ENCODE measurements at places on chromosomes 5 and 9. TPM values are rescaled to one million over a fixed set of nuclear protein-coding genes. Genes with fewer than 3 reads are reported as not detected.

DNA sequence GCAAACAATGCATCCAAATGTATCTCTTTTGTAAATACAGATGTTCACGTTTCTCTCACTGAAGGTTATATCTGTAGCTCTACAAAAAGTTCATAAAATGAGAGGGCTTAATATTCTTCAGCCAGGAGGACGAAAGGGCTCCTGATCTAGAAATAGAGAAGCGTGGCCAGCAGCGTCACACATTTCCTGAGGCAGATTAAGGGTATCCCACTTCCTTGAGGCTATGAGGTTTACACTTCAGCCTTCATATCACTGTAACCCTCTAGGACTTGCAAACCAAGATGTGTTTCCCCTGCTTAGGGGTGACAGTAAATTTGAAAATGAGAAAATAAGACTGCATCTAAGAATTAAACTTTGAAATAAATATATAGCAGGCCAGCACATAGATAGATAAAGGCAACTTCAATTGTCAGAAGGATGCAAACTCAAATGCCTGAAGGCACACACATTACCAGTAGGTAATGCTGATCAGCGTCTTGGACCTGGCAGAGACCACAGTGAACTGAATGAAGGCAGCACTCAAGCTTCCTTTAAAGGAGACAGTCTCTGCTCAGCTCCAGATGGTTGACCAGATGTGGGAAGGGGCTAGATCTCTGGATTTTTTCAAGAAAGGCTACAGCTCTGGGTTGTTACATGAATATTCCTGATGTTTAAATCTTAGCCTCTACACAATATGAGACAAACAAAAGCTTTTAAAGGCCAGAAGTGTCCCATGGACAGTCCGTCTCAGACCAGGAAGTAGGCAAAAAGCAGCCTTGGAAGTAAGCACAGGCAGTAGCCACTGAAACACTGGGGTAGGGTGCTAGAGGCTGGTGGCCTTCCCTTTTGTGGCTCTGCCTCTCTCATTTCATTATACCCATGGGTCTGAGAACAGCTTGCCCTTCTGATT is 197.7 kb downstream of the MCTP1 start:
- no peak overlapping the region for H3K4me3 ChIP-seq
- DNase-seq, result no peak
- no peaks in the 10 kb centered on the region for H3K36me3 ChIP-seq
- no peaks in the 10 kb centered on the region for H3K27me3 ChIP-seq

DNA sequence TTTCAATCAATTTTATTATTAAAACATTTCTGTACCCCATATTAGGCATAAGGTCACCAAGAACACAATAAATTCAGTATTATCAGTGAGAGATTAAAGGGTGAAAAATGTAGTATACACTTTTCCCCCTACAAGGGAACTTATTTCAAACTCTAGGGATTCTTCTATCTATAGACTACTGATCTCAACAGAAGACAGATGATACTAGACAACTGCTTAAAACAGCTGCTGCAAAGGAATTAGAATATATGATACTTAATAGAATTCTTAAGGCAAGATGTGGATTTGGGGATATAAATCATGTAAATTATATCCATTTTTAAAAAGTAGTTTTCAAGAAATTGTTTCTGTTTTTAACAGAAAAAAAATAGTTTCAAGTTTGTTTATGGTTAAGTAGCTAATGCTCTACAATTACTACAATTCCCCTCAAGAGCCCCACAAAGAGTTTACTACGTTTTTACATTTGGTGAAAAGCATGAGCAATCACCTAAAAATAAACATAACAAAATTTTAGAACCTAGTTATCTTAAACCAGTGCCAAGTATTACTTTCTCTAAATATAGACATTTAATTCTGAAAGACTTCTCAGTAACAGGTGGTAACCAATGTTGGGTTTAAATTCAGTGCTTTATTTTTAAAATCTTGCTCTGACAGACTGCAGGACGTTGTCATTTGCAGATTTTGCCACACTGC is 6.0 kb downstream of the KIF24 start:
- peaks cover 9% of the 10 kb centered on the region for H3K4me1 ChIP-seq
- H3K4me3 ChIP-seq, result no peak overlapping the region
- H3K27me3 ChIP-seq, result no peaks in the 10 kb centered on the region
- no peak overlapping the region for H3K27ac ChIP-seq
- no peaks in the 10 kb centered on the region for H3K36me3 ChIP-seq
- peak; percentile 6 for DNase-seq

DNA sequence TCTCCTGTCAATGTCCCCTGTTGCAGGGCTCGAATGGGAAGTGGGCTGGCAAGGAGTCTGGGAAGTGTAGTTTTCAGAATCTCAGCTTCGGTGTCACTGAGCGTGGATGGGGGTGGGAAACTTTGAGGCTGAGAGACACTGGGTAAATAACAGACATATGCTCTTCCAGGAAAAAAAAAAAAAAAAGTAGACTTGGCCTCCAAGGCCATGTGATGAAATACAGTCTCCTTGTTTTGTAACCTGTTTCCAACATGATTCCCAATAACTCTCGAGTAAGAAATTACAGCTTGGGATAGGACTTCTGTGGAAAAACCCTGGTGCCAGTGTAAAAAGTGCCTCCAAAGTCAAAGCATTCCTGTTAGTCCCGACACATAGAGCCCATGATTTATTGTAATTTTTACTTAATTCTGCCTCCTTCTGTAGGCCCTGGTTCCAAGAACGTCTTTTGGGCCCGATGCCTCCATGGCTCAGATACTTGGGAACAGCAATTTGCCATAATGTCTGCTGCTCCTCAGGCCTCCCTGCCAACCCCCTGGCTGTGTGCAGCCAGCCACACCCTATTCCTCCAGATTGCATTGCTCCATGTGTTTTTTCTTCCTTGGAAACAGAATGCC is 119.5 kb upstream of the TNC start:
- no peak overlapping the region for H3K27ac ChIP-seq
- H3K27me3 ChIP-seq, result no peaks in the 10 kb centered on the region
- DNase-seq, result no peak
- H3K36me3 ChIP-seq, result no peaks in the 10 kb centered on the region
- H3K4me1 ChIP-seq, result peaks cover 10% of the 10 kb centered on the region

- no peak overlapping the region for H3K27ac ChIP-seq
- DNase-seq, result no peak
- no peaks in the 10 kb centered on the region for H3K27me3 ChIP-seq
- no peaks in the 10 kb centered on the region for H3K36me3 ChIP-seq
- peaks cover 2% of the 10 kb centered on the region for H3K4me1 ChIP-seq
Observed at GRCh38 chr9:93461414-93461743, 8.0 kb upstream of the FAM120AOS start.

KIF20A gene
- 23.8 TPM for total RNA-seq

- H3K4me1 ChIP-seq, result no peaks in the 10 kb centered on the region
- DNase-seq, result no peak
- H3K4me3 ChIP-seq, result no peak overlapping the region
Observed at GRCh38 chr9:30995956-30996738, 1388.3 kb upstream of the ACO1 start.

- H3K4me3 ChIP-seq, result no peak overlapping the region
- DNase-seq, result peak; percentile 84
- no peak overlapping the region for H3K27ac ChIP-seq
- no peaks in the 10 kb centered on the region for H3K4me1 ChIP-seq
- H3K27me3 ChIP-seq, result no peaks in the 10 kb centered on the region
Observed at GRCh38 chr5:78824831-78825281, 160.3 kb downstream of the ARSB start.

DNA sequence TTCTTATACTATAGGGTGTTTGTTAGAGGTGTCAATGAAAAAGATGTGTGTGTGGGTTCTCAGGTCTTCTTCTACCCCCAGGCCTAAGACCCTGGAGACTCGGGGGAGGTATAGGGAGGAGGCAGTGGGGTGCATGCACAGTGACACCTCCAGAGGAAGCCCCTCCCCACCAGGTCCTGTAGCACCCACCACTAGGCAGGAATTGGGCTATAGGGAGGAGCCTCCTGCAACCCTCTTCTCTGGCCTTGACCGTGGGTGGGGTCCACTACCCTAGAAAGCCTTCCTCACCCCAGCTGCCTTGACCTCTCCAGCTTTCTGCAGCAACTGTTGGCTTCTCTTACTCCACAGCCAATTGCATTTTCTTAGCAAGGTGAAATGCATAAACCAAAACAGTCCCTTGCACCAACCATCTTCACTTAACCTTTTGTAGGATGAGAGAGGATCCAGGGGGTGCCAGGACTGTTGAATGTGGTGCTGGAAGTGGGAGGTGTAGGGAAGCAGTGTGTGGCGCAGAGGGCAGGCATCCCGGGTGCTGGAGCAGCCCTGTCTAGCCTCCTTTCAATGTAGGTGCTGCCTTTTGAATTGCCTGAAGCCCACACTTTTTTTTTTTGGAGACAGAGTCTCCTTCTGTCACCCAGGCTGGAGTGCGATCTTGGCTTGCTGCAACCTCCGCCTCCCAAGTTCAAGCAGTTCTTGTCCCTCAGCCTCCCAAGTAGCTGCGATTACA is 128.5 kb downstream of the RGS3 start:
- peaks cover 10% of the 10 kb centered on the region for H3K36me3 ChIP-seq
- no peak overlapping the region for H3K27ac ChIP-seq
- H3K4me1 ChIP-seq, result peaks cover 19% of the 10 kb centered on the region
- H3K27me3 ChIP-seq, result no peaks in the 10 kb centered on the region
- no peak overlapping the region for H3K4me3 ChIP-seq

GRCh38 chr5:57215629-57216195 is 41.9 kb downstream of the GPBP1 start:
- DNase-seq, result peak; percentile 37
- peak overlapping the region; percentile 4 for H3K27ac ChIP-seq
- no peaks in the 10 kb centered on the region for H3K27me3 ChIP-seq
- H3K4me1 ChIP-seq, result peaks cover 8% of the 10 kb centered on the region
- no peak overlapping the region for H3K4me3 ChIP-seq
- H3K36me3 ChIP-seq, result no peaks in the 10 kb centered on the region

- no peaks in the 10 kb centered on the region for H3K27me3 ChIP-seq
- H3K4me1 ChIP-seq, result peaks cover 12% of the 10 kb centered on the region
- H3K36me3 ChIP-seq, result peaks cover 6% of the 10 kb centered on the region
Observed at GRCh38 chr5:55421074-55421529, 113.3 kb downstream of the MTREX start.

DNA sequence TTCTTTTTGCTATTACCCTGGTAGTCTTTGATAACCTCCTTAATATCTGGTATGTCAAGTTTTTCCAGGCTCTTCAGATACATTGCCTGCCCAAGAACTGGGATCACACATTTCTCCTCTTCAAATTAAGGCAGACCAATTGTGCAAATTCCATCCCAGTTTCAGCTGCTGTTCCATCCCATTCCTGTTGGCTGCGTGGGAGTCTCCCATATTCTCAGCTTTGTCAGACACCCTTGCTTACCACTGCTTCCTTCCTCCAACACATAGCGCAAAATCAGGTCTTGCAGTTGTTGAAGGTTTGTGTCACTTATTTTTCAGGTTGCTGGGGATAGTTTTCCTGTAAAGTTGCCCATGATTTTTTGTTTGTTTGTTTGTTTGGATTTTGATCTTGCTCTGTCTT is 15.2 kb downstream of the HCN1 start:
- H3K4me1 ChIP-seq, result no peaks in the 10 kb centered on the region
- no peaks in the 10 kb centered on the region for H3K27me3 ChIP-seq
- no peak overlapping the region for H3K4me3 ChIP-seq
- no peak overlapping the region for H3K27ac ChIP-seq

- peak; percentile 3 for DNase-seq
- H3K27me3 ChIP-seq, result no peaks in the 10 kb centered on the region
- H3K4me3 ChIP-seq, result peak overlapping the region; percentile 83
- peaks cover 6% of the 10 kb centered on the region for H3K4me1 ChIP-seq
- peak overlapping the region; percentile 27 for H3K27ac ChIP-seq
Observed at GRCh38 chr9:137552022-137552768, 516 bp downstream of the MRPL41 start.

CDH12 gene
- total RNA-seq, result not detected

KIAA0825 gene
- total RNA-seq, result 3.6 TPM

DNA sequence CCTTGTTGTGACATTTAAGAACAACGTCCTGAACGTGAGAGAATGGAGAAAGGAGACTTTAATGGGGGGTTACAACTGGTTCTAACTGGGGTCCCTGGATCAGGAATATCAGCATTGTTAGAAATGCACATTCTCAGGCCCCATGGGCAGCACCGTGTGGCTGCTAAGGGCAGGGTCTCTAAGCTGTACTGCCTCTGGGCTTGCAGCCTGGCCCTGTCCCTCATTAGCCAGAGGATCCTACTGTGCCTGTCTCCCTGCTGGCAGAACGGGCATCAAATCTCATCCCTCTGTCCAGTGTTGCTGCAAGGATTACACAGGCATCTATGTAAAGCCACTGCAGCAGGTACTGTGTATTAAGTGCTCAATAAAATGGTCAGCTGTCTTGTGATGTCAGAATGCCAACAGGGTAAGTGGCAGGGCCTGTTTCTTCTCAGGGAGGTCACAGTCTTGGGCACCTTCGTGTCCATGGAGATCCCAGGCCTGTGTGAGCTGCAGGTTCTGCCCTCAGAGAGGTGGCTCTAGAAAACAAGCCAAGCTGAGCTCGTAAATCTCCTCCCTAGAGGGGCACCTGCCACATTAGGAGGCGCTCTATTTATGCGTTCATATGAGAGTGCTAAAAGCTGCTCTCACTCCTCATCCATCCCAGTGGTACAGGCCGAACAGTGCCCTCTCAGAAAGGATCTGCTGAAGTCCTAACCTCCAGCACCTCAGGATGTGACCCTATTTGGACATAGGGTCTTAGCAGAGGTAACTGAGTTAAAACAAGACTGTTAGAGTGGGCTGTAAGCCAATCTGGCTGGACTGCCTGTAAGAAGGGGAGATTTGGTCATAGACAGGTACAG is 210.5 kb downstream of the GADD45G start:
- H3K4me1 ChIP-seq, result no peaks in the 10 kb centered on the region
- DNase-seq, result no peak
- H3K27me3 ChIP-seq, result no peaks in the 10 kb centered on the region
- H3K4me3 ChIP-seq, result no peak overlapping the region

DNA sequence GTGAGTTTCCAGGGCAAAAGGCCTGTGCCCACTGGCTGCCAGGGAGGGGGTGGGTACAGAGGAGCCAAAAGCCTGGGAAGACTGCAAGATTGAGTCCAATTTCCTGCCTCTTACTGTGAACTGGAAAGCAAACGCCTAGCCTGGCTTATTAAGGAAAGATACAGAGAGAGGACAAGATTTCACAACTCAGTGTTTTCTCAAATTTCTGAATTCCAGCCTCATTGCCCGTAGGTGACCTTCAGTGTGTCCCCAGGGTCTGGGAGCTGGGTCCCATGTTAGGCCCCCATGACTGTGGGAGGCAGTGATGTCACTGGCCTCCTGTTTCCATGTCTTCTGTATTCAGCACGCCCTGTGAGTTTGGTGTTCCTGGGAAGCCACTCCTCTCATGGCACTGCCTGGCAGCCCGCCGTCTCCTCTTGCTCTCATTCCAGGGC is 60.6 kb upstream of the PTPN3 start:
- no peaks in the 10 kb centered on the region for H3K4me1 ChIP-seq
- no peaks in the 10 kb centered on the region for H3K36me3 ChIP-seq
- no peak overlapping the region for H3K4me3 ChIP-seq
- DNase-seq, result no peak
- peaks cover 6% of the 10 kb centered on the region for H3K27me3 ChIP-seq

COL23A1 gene
- total RNA-seq, result not detected

OTP gene
- total RNA-seq, result not detected

NUP188 gene
- total RNA-seq, result 31.4 TPM

GRCh38 chr5:77400645-77401044 is 91.5 kb downstream of the WDR41 start:
- no peak overlapping the region for H3K4me3 ChIP-seq
- H3K4me1 ChIP-seq, result no peaks in the 10 kb centered on the region
- H3K27me3 ChIP-seq, result no peaks in the 10 kb centered on the region
